NCI-H446 (cell line): ENCODE measurements at places on chromosomes 2 and 18.

DNA sequence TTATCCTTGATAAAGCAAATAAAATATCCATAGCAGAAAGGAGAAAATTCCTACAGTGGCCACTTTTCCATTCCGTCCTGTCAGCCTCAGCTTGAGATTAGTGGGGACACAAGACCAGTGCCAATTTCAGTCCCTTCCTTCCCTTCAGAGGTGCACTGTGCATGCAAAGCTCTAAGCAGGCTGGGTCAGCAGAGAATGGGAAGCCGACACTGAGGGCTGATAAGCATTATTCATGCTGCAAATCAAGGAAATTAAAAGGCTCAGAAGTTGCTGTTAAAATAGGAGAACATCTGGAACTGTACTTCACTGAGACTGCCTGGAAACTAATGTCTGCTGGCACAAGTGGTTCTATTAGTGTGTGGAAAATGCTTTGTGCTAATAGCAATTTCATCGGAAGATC is 534.3 kb downstream of the ADCYAP1 start:
- DNase-seq = no peak

GRCh38 chr2:192377173-192377572 is 182.4 kb upstream of the TMEFF2 start:
- DNase-seq = peak; percentile 30

DNA sequence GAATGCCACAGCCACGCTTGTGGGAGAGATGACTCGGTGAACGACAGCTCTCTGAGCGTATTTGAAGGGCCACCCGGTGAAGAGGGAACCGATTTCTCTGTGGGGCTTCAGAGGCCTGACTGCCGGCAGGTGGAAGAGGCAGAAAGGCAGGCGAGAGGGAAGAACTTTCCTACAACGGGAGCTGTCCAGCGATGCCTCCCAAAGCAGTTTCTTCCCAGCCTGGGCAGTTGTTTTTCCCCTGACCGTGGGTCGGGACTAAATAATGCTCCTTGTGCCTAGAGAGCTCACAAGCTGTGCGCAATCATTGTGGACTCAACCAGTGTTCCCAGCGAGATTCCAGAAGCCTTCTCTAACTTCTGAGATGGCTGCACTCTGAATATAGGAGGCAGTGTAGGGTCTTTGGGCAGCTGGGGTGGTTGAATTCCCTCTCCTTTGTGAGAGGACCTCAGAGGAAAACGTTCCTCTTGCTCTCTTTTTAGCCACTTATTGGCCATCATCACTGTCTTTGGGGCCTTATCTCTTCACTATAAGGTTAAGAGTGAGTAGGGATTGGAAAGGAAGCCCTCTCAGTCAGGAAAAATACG is 710 bp downstream of the SEC11C start:
- no peak for DNase-seq

DNA sequence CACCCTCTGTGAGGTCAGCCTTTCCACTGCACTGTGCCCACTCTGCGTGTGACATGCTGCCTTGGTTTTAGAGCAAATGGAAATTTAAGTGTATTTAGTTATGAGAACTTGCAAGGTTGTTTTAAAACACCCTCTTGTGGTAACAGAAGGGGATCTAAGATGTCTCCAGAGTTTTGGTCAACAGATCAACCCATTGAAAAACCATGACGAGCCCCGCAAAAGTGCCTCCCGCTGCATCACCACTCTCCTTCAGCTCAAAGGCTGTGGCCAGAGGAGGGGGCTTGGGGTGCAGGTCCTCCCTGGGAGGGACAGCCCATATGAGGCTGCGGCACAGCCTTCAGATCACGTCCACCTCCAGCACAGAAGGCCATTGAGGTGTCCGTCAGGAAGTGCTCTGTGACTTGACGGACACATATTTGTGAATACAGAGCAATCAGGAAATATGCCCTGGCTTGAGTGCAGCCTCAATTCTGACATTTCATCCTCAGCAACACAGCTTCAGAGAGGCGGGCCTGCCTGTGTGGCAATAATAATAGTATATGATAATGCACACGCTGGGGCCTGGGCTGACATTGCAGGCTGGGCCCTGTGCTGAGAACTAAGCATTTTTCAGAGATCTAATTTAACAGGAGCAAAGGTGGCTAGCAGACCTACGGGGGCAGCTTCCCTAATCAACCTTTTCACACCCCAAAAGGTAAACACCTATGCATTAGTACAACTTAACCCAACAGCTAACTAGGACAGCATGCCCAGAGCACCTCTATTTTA is 213.9 kb downstream of the ANAPC1 start:
- DNase-seq = no peak

DNA sequence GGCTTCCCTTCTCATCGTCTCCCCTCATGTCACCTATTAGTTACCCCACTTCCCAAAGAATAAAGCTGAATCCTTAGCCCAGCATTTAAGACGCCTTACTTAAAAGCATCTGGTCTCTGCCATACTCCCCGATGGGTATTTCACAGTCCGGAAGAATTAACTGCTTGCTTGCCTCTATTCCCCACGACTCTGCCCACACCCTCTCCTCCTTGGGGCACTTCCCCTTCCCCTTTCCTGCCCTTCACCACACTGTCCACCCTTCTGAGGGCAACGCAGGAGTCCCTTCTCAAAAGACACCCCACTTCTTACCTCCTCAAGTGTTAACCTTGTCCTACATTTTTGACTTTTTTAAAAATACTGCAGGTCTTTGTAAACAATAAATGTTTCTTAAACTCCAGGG is 60.1 kb upstream of the RMP24 start:
- DNase-seq = no peak
